ENCODE measurements at places on chromosomes 1 and 21. TPM values are rescaled to one million over a fixed set of nuclear protein-coding genes. Genes with fewer than 3 reads are reported as not detected.
A peak's percentile ranks its signal among the peaks of the same experiment; 100 is the strongest.

- no peaks in the 10 kb centered on the region for H3K36me3 ChIP-seq
- no peak overlapping the region for H3K27ac ChIP-seq
- DNase-seq, result no peak
- H3K27me3 ChIP-seq, result no peaks in the 10 kb centered on the region
Measured at GRCh38 chr1:176735201-176735600, 272.2 kb downstream of the PAPPA2 start.

DNA sequence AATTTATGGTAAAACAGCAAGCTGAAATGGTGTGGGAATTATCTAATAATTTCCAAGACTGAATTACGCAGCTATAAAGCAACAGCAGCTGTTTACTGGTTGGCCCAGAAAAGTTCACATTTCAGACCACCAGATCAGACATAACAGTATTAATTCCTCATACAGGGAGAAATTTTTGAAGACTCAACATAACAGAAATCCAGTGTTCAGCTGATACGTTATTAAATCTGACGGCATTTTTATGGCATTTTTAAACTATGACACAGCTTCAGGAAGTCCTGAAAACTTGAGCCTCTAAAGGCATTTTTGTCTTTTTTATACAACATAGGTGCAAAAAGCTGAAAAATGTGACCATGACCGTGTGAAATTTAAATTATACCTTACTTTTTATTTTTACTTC, 91.2 kb downstream of the APP start:
- H3K4me1 ChIP-seq, result no peaks in the 10 kb centered on the region
- H3K27ac ChIP-seq, result no peak overlapping the region
- no peak for DNase-seq
- no peak overlapping the region for H3K4me3 ChIP-seq
- no peaks in the 10 kb centered on the region for H3K36me3 ChIP-seq
- H3K27me3 ChIP-seq, result no peaks in the 10 kb centered on the region

GRCh38 chr1:18907021-18907916, 4.9 kb upstream of the ALDH4A1 start:
- H3K4me3 ChIP-seq, result no peak overlapping the region
- peak; percentile 83 for DNase-seq
- H3K27me3 ChIP-seq, result no peaks in the 10 kb centered on the region
- peaks cover 48% of the 10 kb centered on the region for H3K36me3 ChIP-seq

DNA sequence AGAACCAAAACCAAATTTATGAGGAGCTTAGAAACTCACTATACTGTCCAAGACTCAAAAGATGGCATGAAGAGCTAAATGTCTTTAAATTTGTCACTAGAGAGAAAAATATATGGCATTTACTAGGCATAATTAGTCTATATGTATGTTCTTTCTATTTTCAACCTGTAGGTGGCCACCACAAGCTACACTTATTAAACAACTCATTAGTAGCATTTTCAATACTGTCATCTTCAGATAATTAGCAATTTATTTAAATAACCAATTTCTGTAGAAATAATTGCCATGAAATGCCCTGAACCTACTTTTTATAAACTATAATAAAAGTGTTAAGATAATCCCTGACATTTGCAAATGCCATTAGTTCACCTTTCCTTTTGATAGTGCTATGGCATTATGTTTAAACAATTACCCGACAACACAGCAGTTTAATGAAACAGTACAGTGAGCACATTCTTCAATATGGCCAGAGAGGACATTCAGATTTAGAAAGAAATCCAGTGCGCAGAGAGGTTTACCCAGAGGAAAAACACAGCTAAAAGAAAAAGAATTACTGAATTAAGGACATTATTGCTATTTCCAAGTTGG, 522.5 kb downstream of the PTBP2 start:
- H3K4me1 ChIP-seq, result no peaks in the 10 kb centered on the region
- DNase-seq, result no peak
- H3K4me3 ChIP-seq, result no peak overlapping the region
- H3K27me3 ChIP-seq, result no peaks in the 10 kb centered on the region
- no peaks in the 10 kb centered on the region for H3K36me3 ChIP-seq
- no peak overlapping the region for H3K27ac ChIP-seq

GRCh38 chr21:31398574-31398973, 54.5 kb upstream of the TIAM1 start:
- no peak overlapping the region for H3K4me3 ChIP-seq
- no peaks in the 10 kb centered on the region for H3K4me1 ChIP-seq
- no peak for DNase-seq

- H3K27me3 ChIP-seq, result no peaks in the 10 kb centered on the region
- H3K4me1 ChIP-seq, result no peaks in the 10 kb centered on the region
- no peak overlapping the region for H3K4me3 ChIP-seq
- no peak overlapping the region for H3K27ac ChIP-seq
- no peaks in the 10 kb centered on the region for H3K36me3 ChIP-seq
Measured at GRCh38 chr1:54517496-54517895, 30.5 kb upstream of the ACOT11 start.

DNA sequence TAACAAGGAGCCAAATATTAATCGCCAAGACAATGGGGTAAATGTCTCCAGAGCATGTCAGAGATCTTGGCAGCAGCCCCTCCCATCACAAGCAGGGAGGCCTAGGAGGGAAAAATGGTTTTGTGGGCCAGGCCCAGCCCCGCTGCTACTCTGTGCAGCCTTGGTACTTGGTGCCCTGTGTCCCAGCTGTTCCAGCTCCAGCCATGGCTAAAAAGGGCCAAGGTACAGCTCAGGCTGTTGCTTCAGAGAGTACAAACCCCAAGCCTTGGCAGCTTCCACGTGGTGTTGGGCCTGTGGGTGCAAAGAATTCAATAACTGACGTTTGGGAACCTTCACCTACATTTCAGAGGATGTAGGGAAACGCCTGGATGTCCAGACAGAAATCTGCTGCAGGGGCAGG, 10.4 kb downstream of the UBE2G2 start:
- no peak for DNase-seq
- H3K27ac ChIP-seq, result no peak overlapping the region
- H3K4me1 ChIP-seq, result no peaks in the 10 kb centered on the region
- H3K27me3 ChIP-seq, result no peaks in the 10 kb centered on the region
- no peaks in the 10 kb centered on the region for H3K36me3 ChIP-seq

- H3K27ac ChIP-seq, result no peak overlapping the region
- H3K27me3 ChIP-seq, result no peaks in the 10 kb centered on the region
- no peak for DNase-seq
- H3K36me3 ChIP-seq, result no peaks in the 10 kb centered on the region
- H3K4me1 ChIP-seq, result no peaks in the 10 kb centered on the region
Measured at GRCh38 chr1:159930634-159931033, 5.3 kb upstream of the TAGLN2 start.

- H3K4me3 ChIP-seq, result no peak overlapping the region
- peaks cover 19% of the 10 kb centered on the region for H3K4me1 ChIP-seq
- DNase-seq, result no peak
- no peaks in the 10 kb centered on the region for H3K36me3 ChIP-seq
- no peaks in the 10 kb centered on the region for H3K27me3 ChIP-seq
Measured at GRCh38 chr1:1847061-1847850, 43.6 kb downstream of the GNB1 start.

DNA sequence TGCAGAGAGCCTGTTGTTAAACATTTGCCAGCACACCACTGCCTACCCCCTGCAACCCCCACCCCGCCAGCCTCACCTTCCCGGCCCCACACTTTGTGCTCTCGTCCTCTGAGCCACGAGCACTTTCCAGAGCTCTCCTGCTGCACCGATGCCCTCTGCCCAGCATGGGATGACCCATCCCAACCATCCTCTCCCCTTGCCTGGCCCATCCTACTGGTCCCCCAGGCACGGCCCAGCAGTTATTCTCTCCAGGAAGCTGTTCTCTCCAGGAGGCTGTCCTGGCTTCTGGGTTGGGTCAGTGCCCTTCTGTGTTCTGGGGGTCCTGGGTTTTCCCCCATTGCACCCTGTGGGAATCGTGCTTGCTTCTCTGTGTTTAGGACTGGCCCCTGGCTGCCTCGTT, 60.1 kb upstream of the ABCG1 start:
- no peaks in the 10 kb centered on the region for H3K27me3 ChIP-seq
- H3K36me3 ChIP-seq, result no peaks in the 10 kb centered on the region
- H3K27ac ChIP-seq, result no peak overlapping the region
- no peaks in the 10 kb centered on the region for H3K4me1 ChIP-seq
- H3K4me3 ChIP-seq, result no peak overlapping the region
- no peak for DNase-seq

The CFHR3 gene
- total RNA-seq, result not detected

The RGS2 gene
- total RNA-seq, result 11.9 TPM
